Activated B cell treated with CpG ODN at 0.5 μM for 24 hours (primary cell): ENCODE measurements at places on chromosomes 7 and 10. TPM values are rescaled to one million over a fixed set of nuclear protein-coding genes. Genes with fewer than 3 reads are reported as not detected.

The FOXI2 gene
- not detected in 2 replicates for total RNA-seq

The WDFY4 gene
- total RNA-seq, result 480 and 488 TPM in 2 replicates

The EBF3 gene
- total RNA-seq, result not detected in 2 replicates

The PCGF6 gene
- 7.3 and 7.6 TPM in 2 replicates for total RNA-seq

The ZNF398 gene
- 15.1 and 17.3 TPM in 2 replicates for total RNA-seq

The NPY4R2 gene
- total RNA-seq, result not detected in 2 replicates

The TWIST1 gene
- total RNA-seq, result not detected in 2 replicates

The XRCC2 gene
- total RNA-seq, result 1.7 and 2.3 TPM in 2 replicates

The PNLIPRP1 gene
- total RNA-seq, result not detected in 2 replicates

The C7orf33 gene
- total RNA-seq, result not detected in 2 replicates

The STK31 gene
- 0.76 and 1.0 TPM in 2 replicates for total RNA-seq

The ZNF107 gene
- 40.3 and 50.5 TPM in 2 replicates for total RNA-seq

The CYP26C1 gene
- 0.15 and 0.24 TPM in 2 replicates for total RNA-seq

The CAV2 gene
- total RNA-seq, result not detected in 2 replicates

The DNAJC12 gene
- total RNA-seq, result 0.31 TPM in 1 of 2 replicates, not detected in the other

The FOXP2 gene
- not detected in 2 replicates for total RNA-seq

The GPR15LG gene
- not detected in 2 replicates for total RNA-seq

The NOS3 gene
- 0.10 and 0.22 TPM in 2 replicates for total RNA-seq

The NRP1 gene
- total RNA-seq, result not detected in 2 replicates

The ADARB2 gene
- 0.10 and 0.11 TPM in 2 replicates for total RNA-seq

The SPDYE9 gene
- total RNA-seq, result not detected in 2 replicates
